ENCODE measurements at places on chromosomes 5 and 9.

DNA sequence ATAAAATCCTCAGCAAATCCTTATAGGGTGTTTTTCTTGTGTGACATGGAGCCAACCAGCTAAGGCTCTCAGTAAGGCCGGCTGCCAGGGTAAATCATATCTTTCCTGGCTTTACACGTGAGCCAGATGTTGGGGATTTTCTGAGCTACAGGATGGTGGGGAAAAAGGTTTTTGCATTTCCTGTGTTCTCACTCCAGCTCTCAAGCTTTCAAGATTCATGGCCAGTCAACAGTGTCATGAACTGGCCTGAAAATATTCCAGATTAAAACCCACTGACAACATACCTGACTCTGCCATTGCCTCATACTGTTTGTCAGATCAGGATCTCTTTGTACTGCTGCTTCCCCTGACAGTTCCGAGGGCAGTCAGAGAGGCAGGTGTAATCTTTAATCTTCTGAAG, 306.9 kb downstream of the GLIS3 start:
- no peak for DNase-seq

GRCh38 chr5:34562791-34563190, 93.3 kb upstream of the RAI14 start:
- no peak for DNase-seq

DNA sequence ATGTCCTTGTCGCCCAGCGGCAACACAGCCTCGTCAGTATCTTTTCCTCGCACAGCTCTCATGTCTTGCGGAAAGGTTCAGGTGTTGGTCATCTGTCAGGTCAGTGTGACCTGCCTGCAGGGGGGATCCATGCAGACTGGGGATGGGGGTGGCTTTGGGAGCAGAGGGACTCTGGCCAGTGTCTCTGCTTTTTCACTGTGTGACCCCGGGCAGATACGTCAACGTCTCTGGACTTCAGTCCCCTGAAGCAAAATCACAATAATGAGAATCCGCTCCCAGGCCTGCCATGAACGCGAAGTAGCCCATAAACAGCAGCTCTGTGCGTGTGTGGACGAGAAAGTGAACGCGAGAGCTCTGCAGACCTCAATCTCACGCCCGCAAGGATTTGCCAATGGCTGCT, 75.7 kb upstream of the FCN1 start:
- DNase-seq = no peak

DNA sequence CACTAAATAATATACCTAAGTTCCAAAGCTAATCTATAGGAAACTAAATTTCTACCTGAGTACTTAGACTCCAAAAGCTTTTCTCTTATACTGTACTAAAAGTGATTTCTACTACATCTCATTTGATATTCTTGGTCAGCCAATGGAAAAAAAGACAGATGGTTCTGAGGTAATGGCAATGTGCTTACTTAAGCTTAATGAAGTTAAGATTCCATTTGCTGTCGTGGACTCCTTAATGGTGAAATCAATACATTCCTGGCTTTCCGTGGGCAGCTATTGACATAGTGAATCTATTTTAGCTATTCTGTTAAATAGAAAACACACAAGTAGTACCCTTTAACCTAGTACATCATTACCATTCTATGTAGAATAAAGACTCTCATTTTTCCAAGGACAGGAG, 1825.6 kb upstream of the CDH9 start:
- DNase-seq = no peak

DNA sequence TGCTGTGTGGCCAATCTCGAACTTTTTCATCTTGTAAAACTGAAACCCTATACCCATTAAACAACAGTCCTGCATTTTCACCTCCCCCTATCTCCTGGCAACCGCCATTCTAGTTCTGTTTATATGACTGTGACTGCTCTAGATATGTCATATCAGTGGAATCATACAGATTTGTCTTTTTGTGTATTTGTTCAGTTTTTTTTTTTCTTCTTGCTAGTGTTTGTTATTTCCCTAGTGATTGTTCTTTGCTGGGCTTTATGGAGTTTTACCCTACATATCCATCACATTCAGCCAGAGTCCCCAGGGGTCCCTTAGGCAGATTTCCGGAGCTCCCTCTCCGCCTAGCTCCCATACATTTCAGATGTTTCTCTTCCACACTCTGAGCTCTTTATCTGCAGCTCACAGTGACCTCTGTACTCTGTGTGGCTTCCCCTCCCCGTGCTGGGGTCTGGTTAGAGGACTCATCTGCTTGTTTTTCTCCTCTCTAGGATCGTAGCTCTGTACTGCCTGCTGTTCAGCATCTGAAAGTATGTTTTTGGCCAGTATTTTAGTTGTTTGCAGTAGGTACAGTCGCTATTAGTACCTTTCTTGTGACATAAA, 25.1 kb upstream of the CARTPT start:
- DNase-seq = no peak

Measured in left kidney (tissue), 8 donors.